ENCODE measurements at places on chromosomes 4 and X.

- DNase-seq = no peak
These were observed 2.5 kb upstream of the PLP1 start for GRCh38 chrX:103774070-103774642.

- DNase-seq = no peak
These were observed 28.8 kb downstream of the CHRNA9 start for GRCh38 chr4:40363945-40364344.

- DNase-seq = no peak
These were observed 198.2 kb downstream of the CEP135 start for GRCh38 chr4:56146956-56147355.

- DNase-seq = no peak
These were observed 16.4 kb downstream of the GPR143 start for GRCh38 chrX:9749146-9749692.

DNA sequence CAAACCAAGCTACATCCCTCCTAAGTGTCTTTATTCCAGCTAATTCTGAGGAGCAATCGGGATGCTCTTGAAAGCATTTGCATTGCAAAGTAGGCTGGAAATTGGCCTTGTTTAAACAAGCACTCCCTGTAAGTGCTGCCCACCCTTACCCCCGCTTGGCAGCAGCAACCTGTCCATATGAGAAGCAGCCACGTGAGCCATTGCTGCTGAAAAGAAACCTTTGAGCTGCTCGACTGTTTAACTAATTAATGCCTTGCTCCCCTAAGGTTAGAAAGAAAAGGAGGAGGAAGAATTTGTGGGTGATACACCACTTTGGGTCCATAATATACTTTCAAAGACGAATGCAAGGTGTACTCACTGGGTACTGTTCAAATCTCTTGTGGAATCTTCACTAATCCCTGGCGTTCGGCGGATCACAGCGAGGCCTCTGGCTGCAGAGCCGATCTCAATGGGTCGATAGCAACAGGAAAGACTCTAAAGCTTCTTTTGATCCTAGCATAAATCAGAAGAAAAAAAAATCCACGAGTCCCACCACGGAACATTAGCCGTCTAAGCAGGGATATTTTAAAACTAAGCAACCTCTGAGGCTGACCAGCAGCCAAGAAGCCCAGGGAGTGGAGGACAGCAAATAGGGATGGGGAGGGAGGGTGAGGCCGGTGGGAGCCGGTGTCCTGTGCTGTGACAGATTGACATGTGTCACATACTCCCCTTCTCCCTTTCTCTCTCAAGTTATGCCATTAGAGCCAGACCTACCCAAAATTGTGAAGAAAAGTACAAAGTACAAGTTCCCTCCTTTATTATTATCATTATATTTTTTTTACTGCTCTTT is 37.2 kb upstream of the MGST2 start:
- no peak for DNase-seq

GRCh38 chrX:111319451-111319850 is 49.2 kb upstream of the CAPN6 start:
- no peak for DNase-seq
